ENCODE measurements at places on chromosomes 16 and 17.

DNA sequence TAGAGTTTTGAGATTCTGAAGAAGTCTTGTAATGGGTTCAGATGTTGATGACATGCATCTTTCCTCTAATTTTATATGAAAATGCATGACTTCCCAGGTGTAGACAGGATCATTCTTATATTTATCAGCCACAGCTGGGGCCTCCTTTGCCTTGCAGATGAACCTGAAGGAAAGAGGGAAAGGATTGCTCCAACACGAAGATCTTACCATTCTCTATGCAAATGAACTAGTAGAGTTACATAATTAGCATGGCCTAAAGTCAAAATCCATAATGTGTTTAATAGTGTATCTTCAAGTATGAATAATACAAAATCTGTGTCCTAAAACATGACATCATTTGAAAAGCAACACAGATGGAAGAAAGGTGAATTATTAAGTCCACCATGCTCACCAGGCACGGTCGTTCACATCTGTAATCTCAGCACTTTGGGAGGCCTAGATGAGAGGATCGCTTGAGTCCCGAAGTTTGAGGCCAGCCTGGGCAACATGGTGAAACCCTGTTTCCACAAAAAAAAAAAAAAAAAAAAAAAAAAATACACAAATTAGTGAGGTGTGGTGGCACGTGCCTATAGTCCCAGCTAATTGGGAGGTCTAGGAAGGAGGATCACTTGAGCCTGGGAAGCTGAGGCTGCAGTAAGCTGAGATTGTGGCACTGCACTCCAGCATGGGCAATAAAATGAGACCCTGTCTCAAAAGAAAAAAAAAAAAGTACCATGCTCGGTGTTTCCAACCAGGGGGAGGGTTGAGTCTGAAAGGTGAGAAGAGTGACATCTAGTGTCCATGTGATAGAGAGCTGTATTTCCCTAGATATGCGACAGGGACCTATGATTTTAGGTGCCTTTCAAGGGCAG is 6.3 kb downstream of the VWA3A start:
- DNase-seq = no peak

DNA sequence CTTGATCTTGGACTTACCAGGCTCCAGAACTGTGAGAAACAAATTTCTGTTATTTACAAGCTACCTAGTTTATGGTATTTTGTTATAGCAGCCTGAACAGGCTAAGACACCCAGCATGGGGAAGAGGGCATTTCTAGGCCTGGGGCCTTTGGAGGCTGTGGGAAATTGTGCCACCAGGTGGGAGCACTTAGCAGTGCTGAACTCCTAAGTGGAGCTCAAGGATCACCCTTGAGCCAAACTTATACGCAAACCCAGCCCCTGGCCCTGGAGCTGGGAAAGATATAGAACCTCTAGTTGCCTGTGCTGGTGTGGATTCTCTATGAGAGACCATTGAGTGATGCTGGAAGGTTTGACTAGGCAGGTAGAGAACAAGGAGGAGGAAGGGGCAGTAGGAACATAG is 36.1 kb downstream of the MIS12 start:
- DNase-seq = no peak

GRCh38 chr17:58587713-58588117 is 73.3 kb upstream of the MTMR4 start:
- DNase-seq = peak; percentile 48

GRCh38 chr17:37447641-37448040 is 41.0 kb downstream of the TADA2A start:
- DNase-seq = no peak

- DNase-seq = no peak
Observed at GRCh38 chr16:87366288-87366687, 17.3 kb downstream of the FBXO31 start.

- DNase-seq = no peak
Observed at GRCh38 chr17:51668155-51668962, 408.0 kb downstream of the UTP18 start.

- DNase-seq = no peak
Observed at GRCh38 chr16:80330803-80331202, 210.0 kb upstream of the DYNLRB2 start.

- DNase-seq = no peak
Observed at GRCh38 chr17:65519462-65519861, 42.0 kb downstream of the AXIN2 start.

GRCh38 chr16:53680756-53681155 is 22.9 kb downstream of the RPGRIP1L start:
- no peak for DNase-seq

- no peak for DNase-seq
Observed at GRCh38 chr16:73713251-73713650, 583.4 kb upstream of the PSMD7 start.

GRCh38 chr17:43988301-43988700 is 16.1 kb upstream of the NAGS start:
- no peak for DNase-seq

GRCh38 chr16:2299915-2300192 is 31.9 kb upstream of the RNPS1 start:
- no peak for DNase-seq

DNA sequence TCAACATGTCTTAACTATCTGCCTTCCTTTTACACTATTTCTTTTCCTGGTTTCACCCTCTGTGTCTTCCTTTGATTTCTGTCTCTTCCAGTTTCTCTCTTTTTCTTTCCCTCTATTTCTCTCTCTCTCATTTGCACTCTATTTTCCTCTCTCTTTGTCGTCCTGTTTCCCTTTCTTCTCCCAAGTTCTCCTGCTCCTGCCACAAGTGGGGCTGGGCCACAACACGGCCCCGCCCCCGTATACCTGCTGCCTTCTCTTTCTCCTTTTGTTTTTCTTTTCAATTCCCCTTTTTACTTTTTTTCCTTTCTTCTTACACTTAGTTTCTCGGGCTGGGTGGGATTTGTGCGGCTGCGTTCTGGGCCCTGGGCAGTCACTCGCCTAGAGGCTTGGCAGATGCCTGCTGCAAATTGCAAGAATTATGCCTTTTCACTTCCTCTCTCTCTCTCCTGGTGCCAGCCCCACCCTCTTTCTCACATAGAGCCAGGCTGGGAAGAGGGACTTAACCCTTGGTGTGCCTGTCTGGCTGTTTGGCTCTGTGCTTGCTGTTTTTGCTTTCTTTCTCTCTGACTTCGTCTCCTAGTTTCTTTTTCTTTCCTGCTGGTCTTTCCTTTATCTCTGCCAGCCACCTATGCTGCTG is 2139.4 kb downstream of the TP53TG3F start:
- no peak for DNase-seq

GRCh38 chr17:14747603-14747950 is 446.7 kb downstream of the HS3ST3B1 start:
- no peak for DNase-seq

- no peak for DNase-seq
Observed at GRCh38 chr17:49859991-49860953, 12.4 kb upstream of the TAC4 start.

DNA sequence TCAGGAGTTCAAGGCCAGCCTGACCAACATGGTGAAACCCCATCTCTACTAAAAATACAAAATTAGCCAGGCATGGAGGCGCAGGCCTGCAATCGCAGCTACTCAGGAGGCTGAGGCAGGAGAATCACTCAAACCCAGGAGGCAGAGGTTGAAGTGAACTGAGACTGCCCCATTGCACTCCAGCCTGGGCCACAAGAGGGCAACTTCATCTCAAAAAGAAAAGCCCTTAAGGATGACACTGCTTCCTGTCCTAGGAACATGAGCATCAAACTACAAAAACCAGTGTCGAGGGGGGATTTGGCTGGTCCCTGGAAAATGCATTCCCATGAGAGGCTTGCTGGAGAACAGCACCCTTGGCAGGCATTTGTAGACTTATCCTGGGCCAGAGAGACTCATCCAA is 449.5 kb upstream of the PSMD7 start:
- no peak for DNase-seq

GRCh38 chr17:28470266-28470913 is 3.1 kb upstream of the SLC13A2 start:
- DNase-seq = no peak

DNA sequence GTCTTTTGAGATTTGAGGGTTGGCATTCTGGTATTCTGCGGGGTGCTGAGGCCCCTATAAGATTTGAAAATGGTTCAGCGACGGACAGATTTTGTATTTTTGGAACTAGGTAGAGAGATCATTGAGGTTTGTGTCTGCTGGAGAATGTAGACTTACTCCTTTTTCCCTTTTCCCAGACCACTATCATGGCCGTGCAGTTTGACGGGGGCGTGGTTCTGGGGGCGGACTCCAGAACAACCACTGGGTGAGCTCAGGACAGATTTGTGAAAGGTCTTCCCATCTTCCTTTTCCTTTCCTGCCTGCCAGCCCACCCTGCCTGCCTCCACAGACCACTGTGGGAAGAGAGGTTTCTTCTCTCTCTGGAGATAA is 572 bp downstream of the PSMB6 start:
- DNase-seq = peak; percentile 34

GRCh38 chr17:7477392-7478275 is 1.8 kb downstream of the ZBTB4 start:
- DNase-seq = no peak

Data from stimulated activated CD4-positive, alpha-beta T cell treated with anti-CD3 and anti-CD28 coated beads, Interleukin-2, amount 100 ng/mL, for 48 hours (primary cell).